ENCODE measurements at places on chromosomes 7 and 10.

- no peak for DNase-seq
These were observed 606.0 kb downstream of the INHBA start for GRCh38 chr7:41096917-41097316.

DNA sequence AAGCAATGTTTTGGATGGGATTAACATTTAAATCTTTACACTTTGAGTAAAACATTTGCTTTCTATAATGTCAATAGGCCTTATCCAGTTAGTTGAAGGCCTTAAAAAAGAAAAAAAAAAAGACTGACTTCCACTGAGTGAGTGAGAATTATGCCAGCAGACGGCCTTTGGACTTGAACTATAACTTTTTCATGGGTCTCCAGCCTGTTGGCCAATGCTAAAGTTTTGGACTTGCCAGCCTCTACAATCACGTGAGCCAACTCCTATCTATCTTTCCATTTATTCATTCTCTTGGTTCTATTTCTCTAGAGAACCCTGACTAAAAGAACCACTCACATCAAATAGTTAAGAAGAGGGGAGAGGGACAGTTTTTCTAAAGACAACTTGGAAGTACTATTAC is 2.8 kb upstream of the FAS start:
- no peak for DNase-seq

GRCh38 chr10:89518876-89519842 is 16.2 kb downstream of the SLC16A12 start:
- no peak for DNase-seq

GRCh38 chr7:155652156-155653114 is 8.0 kb downstream of the RBM33 start:
- DNase-seq = no peak

GRCh38 chr10:19640566-19641263 is 175.5 kb upstream of the PLXDC2 start:
- no peak for DNase-seq

GRCh38 chr7:106721816-106722785 is 61.1 kb upstream of the CCDC71L start:
- no peak for DNase-seq

- no peak for DNase-seq
These were observed 176.4 kb downstream of the PTPN20 start for GRCh38 chr10:47087667-47088066.

DNA sequence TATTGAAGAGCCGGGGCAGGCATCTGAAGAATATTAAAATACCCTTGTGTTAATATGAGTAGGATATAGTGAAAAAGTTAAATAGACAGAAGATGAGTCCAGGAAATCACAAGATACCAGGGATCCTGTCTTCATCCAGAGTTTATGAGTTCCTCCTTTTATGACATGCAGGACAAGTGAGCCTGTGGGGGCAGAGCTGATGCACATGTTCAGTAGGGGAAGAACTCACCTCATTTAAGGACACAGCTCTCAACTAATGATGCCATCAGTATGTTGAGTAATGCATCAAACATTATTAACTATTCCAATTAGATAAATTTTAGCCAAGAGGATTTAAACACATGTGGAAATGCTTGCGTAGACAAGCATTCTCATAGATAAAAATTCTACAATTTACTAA is 435.8 kb upstream of the AKR1E2 start:
- DNase-seq = no peak

GRCh38 chr10:126398924-126399323 is 10.6 kb upstream of the ADAM12 start:
- no peak for DNase-seq

DNA sequence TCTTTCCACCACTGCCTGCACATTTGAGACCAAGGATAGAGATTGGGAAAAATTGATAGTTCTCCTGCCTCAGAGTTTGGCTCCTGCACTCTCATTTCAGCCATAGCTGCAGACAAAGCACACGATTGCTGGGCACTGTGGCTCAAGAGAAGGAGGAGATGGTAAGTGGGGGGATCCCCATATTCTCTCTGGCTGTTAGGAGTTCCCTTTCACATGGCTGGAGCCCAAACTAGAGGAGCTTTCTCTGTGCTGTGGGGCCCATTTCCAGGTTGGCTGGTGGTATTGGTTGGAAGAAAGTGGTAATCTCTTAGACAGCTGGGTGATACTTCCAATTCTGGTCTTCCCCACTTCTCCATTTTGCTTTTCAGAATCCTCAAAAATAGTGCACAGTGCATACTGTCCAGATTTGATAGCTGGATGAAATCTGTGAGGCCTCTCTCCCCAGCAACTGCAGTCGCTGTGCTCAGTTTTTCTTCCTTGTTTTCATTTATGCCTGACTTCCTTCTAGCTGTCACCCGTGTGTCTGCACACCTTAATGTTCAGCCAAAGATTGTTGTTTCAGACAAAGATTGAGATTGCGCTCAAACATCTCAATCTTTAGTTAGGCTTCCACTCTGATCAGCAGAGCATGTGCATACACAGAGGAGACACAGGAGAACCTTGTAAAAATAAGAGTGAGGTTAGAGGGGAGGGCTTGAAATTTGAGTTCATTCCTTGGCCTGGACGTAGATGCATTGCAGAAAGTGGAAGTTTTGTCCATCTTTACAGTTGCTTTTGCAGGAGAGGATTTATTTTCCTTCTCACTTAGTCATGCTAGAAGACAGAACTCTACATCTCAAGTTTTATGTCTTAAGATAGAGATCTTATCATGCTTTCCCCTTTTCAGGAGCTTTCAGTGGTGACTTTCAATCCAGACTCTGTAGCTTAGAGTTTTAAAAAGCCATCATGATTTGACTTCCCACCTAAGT is 28.6 kb downstream of the RABGEF1 start:
- no peak for DNase-seq

GRCh38 chr10:103715430-103715829 is 139.9 kb downstream of the SH3PXD2A start:
- DNase-seq = no peak

- DNase-seq = no peak
These were observed 61.6 kb downstream of the PRSS58 start for GRCh38 chr7:142196066-142196840.

- DNase-seq = no peak
These were observed 152.5 kb upstream of the LYZL1 start for GRCh38 chr10:29136411-29136810.

DNA sequence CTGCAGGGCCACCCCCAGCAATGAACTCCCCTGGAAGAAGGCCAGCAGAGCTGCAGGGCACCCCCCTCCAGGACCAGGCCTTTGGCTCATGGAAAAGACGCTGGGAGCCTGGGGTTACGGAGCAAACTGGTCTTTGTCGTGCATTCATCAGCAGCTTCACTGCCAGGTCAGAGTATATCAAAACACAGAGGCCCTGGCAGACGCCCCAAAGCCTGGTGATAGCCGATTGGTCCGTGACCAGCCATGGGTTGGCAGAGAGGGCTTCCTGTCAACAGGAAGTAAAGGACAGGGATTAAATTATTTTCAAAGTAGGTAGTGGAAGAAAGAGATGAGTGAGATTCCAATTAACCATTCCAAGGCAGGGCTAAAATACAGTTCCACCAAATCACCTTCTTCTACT is 9.0 kb downstream of the PRKAG2 start:
- no peak for DNase-seq

GRCh38 chr7:101606498-101606923 is 22.6 kb downstream of the MYL10 start:
- no peak for DNase-seq

- DNase-seq = no peak
These were observed 663 bp downstream of the HERPUD2 start for GRCh38 chr7:35694161-35694783.

GRCh38 chr7:50782375-50783208 is at the start of gene GRB10:
Gene GRB10, minus strand, starts transcription at chr7:50782896. Its CDS starts 50,574 bp downstream, at chr7:50732322.
- no peak for DNase-seq

- DNase-seq = no peak
These were observed 694.9 kb upstream of the KCND2 start for GRCh38 chr7:119578116-119578515.

GRCh38 chr10:31949266-31949665 is 20.6 kb upstream of the ARHGAP12 start:
- DNase-seq = no peak

DNA sequence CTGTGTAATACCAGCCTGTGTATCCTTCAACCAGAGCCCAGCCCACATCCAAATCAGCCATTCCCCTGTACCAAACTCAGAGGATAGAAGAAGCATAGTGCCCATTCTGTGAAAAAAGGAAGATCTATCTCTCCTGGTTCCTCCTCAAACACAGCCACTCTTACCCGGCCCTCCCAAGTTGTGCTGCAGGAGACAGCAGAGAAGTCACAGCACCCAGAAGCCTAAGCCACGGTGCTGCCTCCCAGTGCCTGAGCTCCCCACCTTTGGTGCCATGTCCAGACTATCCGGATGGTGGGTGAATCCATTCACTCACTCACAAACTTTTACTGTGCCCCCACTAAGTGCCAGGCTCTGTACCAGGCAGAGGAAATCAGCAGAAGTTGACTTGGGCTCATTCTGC is 166.0 kb upstream of the ZMIZ1 start:
- no peak for DNase-seq

GRCh38 chr7:121138262-121138933 is 149.9 kb downstream of the CPED1 start:
- DNase-seq = peak; percentile 10

- DNase-seq = no peak
These were observed 214.6 kb downstream of the PTEN start for GRCh38 chr10:88077977-88078376.

- DNase-seq = no peak
These were observed 137.3 kb downstream of the ELMO1 start for GRCh38 chr7:37311355-37311754.

- DNase-seq = no peak
These were observed 2.5 kb upstream of the CLDN4 start for GRCh38 chr7:73828107-73828803.

DNA sequence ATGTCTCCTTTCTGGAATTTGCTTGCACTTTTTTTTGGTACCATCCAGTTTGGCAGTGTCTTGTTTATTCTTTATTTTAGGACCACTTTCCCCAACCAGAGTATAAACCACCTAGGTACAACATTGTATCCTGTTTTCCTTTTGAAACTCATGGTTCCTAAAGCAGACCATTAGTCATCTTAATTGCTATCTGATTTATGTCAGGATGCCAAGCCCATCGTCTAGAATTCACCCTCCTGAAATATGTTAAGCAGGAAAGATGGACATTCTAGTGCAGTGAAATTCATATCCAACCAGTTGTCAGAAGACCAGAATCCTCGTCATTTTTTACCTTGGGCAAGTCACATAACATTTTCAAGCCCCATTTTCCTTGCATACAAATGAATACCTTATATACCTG is 223.6 kb upstream of the KMT2E start:
- DNase-seq = no peak

DNA sequence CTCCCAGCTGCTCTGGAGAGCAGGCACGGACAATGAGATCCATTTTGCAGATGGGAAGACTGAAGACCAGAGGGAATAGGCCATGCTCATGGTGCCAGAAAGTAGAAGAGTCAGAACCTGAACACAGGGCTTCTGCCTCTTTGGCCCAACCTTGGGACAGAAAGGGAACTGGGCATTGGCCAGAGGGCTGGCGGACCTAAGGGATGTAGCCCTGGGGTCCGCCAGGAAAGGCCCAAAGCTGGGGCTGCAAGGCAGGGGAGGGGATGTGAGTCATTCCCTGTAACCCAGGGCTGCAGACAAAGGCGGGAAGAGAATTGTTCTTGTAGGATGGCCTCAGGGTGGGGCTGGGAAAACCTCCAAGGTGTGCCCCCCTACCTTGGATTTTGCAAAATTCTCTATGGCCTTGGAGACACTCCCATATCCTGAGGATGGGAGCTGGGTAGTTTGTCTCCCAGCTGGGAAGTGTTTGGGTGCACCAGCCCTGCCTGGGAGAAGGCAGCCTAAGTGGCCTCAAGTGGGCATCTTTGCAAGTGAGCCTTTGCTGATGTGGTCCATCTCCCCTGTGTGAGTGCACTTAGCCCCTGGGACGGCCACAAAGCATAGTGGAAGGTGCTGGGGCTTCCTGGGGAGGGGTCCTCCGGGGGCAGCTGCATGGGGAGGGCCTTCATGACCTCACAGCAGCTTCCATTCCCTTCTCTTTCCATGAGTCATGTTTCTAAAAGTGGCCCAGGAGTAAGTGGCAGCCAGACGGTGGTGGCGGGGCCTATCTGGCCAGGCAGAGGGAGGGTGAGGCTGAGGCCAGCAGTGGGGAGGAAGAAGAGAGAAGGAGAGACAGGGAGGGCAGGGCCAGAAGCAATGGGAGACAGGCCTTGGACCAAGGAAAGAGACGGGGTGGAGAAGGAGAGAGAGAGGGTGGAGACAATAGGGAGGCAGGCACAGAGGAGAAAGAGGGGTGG is 9.2 kb downstream of the AQP1 start:
- DNase-seq = no peak

GRCh38 chr7:508461-509170 is 11.0 kb downstream of the PDGFA start:
- no peak for DNase-seq
